ENCODE measurements at places on chromosomes 12 and 14. TPM values are rescaled to one million over a fixed set of nuclear protein-coding genes. Genes with fewer than 3 reads are reported as not detected.

- DNase-seq: no peak
Measured at GRCh38 chr12:104433061-104433460, 23.7 kb upstream of the CHST11 start.

GRCh38 chr14:56630707-56631106 lies 51.1 kb downstream of the TMEM260 start:
- DNase-seq: no peak

Gene ZCRB1
- total RNA-seq: 31.4 TPM

DNA sequence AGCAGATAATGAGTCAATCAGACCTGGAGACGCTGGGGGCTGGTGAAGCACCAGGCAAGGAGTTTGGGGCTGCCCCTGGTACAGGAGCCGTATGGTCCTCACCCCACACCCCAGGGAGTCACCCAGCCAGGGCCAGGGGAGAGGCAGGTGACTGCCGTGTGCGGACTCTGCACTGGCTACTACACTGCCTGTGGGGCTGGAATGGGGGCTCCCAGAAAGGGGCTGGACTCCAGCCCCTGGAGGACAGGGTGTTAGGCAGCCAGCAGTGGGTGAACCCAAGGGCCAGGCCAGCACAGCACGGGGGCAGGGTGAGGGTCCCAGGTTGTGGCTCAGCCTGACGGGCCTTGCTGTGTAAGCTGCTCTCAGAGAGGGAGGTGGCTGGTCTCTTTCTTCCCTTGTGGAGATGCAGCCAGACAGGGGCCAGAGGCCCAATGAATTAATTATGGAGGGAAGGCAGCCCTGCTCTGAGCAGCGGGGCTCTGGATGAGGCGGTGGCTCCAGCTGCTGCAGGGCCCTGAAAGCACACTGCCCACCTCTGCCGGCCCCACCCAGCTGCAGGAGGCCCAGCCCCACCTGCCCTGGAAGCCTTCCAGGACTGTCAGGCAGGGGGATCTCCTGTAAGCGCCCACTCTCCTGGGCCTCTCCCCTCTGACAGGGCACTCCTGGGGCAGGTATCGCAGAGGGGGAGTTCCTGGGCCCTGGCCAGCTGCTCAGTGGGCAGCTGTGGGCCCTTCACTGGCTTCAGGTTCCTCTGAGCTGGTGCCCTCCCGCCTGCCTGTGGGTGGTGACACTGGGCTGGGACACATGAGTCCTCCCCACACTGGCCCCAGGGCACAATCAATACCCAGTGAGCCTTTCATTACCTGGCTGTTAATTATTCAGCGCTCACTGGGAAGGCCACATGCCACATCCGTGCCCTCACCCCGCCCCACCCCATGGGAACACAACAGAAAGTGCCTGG lies 142.5 kb upstream of the C14orf180 start:
- DNase-seq: no peak

Gene ABCC9
- total RNA-seq: 0.67 TPM

DNA sequence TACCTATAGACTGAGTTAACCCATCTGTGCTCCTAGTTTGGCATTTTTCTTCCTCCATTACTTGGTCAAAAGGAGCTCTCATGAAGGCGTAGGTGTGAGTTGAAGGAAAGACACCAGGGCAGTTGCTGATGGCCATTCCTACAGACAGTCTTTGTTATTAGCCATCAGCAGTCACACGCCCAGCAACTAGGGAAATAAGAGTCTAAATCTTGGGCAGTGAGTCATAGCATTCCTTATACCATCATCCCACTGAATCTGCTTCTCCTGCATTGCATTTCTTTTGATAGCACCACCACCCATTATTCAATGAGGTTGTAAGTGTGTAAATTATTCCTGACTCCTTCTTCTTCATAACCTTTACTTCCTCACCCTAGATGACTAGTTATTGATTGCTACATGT lies 150.9 kb upstream of the IGF1 start:
- no peak for DNase-seq

Measured in mucosa of descending colon (tissue), 3 donors.